ENCODE measurements at places on chromosomes 1 and 21.

- no peak for DNase-seq
These were observed 229.7 kb upstream of the CACYBP start for GRCh38 chr1:174769961-174770549.

DNA sequence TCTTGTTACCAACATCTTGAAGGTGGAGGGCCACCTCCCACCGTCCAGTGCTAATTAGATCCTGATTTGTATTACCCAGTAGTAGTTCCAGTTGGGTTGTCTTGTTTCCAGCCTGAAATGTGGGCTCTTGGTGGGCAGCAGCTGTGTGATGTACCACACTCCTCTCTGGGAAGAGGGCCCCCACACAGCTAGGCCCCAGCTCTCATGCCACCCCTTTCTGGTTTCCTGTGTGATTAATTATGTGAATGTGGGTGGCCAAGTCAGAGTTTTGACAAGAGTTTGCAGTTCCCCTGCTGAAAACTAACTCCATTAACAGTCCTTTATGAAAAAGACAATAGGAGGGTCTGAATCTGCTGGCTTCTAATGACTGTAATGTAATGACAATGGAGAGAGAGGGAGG lies 3.8 kb downstream of the HMGB4 start:
- no peak for DNase-seq

DNA sequence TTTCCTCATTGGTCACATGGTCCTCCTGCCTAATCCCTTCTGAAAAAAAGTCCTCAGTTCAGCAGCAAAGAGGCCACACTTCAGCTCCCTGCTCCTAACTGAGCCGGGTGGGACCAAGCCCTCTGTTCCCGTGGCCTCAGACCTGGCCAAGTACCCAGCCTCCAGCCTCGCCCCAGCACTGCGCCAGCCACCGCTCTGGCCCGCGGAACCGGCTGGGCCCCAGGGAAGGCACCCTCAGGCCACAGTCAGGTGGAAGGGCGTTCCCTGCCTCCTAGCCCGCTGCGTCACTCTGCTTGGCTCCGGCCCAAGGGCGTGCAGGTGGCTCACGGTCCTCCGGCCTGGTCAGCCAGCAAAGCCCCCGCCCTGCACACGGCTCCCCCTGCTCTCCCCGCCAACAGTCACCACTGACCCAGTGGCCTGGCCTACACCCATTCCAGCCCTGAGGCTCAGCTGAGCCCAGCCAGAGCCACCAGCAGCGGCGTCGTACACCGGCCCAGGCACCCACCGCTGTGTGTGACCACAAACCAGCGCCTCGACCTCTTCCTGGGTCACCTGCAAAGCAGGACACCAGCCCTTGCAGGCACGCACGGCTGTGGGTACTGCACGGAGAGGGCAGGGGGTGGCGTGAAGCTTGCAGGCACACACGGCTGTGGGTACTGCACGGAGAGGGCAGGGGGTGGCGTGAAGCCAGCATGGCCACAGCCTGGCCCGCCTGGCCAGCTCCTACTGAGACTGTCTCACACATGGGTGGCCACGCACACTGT lies 19.4 kb downstream of the NADK start:
- no peak for DNase-seq

DNA sequence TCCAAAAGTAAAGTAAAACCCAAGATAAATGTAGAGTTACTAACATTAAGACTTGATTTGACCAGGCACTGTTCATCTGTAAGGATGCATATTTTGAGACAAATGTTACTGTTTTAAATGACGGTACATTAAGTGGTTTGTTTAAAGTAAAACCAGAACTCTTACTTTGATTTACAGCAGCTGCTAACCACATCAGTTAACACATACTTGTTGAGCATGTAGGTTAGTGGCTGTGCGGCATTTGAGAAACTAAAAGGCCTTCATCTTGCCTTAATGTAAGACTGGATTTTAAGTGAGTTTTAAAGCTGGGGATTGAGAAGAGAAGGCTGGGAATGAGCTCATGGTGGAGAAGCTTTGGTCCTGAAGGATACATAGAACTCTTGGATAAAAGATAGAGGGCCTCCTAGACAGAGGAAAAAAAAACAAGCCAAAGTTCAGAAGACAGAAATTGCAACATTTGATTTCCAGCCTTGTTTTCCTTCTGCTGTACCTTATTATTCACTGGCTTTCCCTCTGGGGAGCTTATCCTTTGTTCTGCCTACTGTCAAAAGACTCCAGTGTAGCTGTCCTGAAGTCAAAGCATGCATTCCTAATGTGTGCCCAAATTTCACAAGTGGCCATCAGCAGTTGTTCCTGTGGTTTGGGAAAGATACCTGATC lies 66.6 kb downstream of the MTR start:
- no peak for DNase-seq

DNA sequence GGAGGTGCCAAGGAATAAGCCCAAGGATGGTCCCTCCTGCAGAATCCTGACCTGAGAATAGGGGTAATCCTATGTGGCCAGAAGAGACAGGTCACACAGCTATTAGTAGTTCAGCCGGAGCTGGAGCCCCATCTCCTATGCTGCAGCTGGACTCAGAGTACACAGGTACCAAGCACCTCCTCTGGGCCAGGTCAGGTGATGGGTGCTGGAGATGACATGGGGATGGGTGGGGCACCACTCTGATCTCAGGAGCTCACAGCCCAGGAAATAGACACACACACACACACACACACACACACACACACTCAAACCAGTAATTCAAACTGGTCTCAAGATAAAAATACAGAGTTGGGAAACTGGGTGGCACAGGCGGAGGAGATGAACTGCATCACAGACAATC lies 54.2 kb upstream of the SSBP3 start:
- DNase-seq, result no peak

DNA sequence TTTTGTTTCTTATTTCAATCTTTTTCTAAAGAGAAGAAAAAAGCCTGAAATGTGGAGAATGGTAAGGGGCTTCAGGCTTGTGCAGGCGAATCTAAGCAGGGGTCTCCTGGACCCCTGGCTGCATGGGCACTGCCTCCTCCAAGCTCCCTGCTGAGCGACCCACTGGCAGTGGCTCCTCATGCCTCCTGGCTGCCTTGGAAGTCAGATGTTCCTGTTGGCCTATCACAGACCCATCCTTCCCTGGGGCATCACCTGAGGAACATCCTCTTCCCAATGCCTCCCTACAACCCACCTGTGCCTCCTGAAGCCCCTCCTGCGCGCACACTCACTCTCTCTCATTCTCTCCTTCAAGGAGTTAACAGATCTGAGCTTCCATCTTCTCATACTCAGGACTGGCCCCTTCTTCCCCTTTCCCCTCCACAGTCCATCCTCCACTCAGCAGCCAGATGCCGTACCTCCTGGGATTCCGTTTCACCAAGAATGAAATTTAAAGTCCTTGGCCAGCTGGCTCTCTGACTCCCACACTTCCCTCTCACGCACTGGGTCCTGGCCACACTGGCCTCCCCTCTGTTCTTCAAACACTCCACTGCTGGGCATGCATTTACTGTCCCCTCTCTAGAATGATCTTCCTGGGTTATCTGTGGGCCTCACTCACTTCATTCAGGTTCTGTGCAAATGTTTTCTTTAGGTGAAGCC lies 41.7 kb downstream of the AZIN2 start:
- no peak for DNase-seq

DNA sequence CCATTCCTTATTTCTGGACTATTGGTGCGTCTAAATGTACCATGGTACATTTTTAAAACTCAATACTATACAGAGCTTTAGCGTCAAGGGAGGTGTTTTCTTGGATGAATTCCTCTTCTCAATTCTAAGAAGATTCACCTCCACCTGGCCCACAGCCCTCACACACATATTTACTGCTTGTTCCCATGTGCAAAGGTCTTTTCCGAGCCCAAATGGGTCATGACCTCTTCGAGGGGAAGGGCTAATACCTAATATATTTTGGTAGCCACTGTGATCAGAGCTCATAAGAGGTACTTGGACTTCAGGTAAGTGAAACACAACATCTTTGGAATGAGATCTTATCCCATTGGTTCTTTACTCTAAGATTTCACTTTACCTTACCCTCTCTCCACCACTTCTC lies 205.9 kb downstream of the SDCCAG8 start:
- no peak for DNase-seq

DNA sequence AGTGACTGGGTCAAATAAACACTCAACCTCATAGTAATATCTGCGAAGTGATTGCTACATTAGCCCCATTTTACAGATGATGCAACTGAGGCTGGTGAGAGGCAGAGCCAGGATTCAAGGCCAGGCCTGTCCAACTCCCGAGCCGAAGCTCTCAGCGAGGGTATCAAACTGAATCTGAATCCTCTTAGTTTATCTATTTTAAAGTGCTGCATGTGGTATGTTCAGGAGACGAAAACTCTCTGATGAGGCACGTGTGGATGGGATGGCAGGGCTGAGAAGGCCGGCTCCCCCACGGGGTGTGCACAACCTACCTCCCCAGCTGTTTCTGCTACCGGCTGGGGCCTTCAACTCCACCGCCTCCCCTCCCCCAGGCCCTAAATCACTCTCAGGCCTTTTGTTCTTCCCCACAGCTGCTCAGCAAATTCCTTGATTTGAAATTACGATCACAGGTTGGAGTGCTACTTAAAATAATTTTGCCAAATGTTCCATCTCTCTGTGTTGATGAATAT lies 171.8 kb downstream of the TOMM20 start:
- DNase-seq, result no peak

- no peak for DNase-seq
These were observed 75.4 kb downstream of the CENPF start for GRCh38 chr1:214678386-214678785.

DNA sequence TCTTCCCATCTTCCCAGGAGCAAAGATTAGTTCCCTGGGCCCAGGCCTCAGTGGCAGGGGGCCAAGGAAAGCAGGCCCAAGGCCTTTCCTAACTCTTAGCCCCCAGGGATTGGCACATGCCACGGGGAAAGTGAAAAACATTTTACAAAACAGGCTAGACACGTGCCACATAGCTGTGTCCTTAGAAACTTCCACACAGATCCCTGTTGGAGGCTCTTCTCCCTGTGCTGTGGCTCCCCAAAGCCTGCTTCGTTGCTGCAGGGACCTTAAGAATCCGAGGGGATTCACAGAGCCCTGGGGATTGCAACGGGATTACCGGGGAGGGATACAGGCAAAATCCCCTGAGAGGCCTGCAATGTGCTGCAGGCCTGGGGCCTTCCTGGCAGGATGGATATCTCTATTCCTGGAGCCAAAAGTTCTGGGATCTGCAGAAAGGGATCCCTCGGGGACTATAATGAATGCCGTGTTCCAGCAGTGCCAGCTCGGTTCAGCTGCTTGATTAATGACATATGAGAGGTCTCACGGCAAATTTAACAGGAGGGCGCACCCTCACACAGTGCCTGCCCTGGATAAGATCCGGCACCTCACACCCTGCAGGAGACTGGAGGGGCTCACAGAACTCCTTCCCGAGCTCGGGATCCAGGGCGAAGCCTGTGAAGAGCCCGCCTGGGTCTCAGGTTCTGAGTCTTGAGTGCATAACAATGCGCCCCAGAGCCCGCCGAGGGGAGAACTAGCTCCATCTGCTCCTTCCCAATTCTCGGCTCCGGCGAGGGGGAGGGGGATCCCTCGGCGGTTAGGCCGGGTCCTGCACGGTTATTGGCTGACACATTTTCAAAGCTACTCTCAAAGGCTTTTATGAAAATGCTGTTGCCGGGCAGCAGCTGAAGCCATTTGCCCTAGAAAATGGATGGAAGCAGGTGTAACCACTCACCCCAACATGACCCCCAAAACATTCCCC lies 15.3 kb upstream of the RGS8 start:
- DNase-seq, result no peak

DNA sequence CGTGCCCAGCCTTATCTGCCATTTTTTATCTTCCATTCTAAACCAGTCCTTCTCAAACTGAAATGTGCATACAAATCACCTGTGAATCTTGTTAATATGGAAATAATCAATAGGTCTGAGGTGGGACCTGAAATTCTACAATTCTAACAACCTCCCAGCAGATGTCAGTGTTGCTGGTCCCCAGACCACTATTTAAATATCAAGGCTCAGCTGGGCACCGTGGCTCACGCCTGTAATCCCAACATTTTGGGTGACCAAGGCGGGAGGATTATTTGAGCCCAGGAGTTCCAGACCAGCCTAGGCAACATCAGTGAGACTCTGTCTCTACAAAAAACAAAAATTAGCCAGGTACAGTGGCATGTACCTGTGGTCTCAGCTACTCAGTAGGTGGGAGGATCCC lies 4.1 kb downstream of the UQCRHL start:
- DNase-seq, result no peak

DNA sequence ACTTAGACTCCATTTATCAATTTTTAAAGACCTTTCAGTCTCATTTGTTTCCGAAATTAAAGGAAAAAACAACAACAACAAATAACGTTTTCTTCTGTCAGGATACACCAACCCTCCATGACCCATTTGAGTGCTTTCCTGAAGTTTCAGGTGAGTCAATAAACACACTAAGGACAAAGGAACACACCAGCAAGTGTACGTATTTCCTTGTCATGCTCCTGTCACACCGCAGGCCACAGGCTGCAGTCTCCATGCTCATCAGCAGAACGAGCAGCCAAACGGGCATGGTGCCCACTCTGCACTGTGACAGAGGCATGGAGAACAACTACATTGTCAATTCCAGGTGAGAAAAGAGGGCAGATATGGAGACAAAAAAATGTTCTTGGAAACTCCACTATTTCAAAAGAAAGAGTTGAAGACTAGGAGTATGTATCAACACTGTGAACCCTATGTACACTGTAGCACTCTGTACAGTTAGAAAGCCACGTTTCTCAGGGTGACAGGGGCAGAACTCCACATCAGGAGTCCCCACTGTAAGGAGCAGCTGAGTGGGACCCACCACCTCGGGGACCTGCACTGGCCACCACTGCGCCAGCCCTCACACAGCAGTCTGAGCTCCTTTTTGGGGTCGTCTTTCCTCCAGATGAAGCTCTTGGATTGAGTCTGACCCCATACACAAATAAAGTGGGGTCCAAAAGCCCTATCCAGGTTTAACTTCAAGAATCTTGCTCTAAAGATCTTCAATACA lies 2.6 kb downstream of the PTTG1IP start:
- no peak for DNase-seq

GRCh38 chr21:25563361-25564116 lies 43.7 kb downstream of the MRPL39 start:
- no peak for DNase-seq

- no peak for DNase-seq
These were observed 3.5 kb downstream of the CD244 start for GRCh38 chr1:160859166-160859565.

GRCh38 chr1:58950897-58951296 lies 167.1 kb upstream of the JUN start:
- no peak for DNase-seq

Data from stimulated activated CD4-positive, alpha-beta T cell treated with anti-CD3 and anti-CD28 coated beads, Interleukin-4, amount 100 ng/mL, for 48 hours (primary cell).